Endothelial cell of umbilical vein (primary cell): ENCODE measurements at places on chromosomes 4 and X. TPM values are rescaled to one million over a fixed set of nuclear protein-coding genes. Genes with fewer than 3 reads are reported as not detected.

- H3K27me3 ChIP-seq: no peaks in the 10 kb centered on the region
- H3K27ac ChIP-seq: no peak overlapping the region
- H3K4me1 ChIP-seq: no peaks in the 10 kb centered on the region
- no peaks in the 10 kb centered on the region for H3K36me3 ChIP-seq
- DNase-seq: no peak
Observed at GRCh38 chr4:148097801-148098200, 344.4 kb downstream of the NR3C2 start.

- H3K4me3 ChIP-seq: no peak overlapping the region
- DNase-seq: peak; percentile 64
- H3K27ac ChIP-seq: peak overlapping the region; percentile 49
- peaks cover 22% of the 10 kb centered on the region for H3K36me3 ChIP-seq
- H3K27me3 ChIP-seq: no peaks in the 10 kb centered on the region
Observed at GRCh38 chr4:2958446-2958845, 4.8 kb downstream of the NOP14 start.

DNA sequence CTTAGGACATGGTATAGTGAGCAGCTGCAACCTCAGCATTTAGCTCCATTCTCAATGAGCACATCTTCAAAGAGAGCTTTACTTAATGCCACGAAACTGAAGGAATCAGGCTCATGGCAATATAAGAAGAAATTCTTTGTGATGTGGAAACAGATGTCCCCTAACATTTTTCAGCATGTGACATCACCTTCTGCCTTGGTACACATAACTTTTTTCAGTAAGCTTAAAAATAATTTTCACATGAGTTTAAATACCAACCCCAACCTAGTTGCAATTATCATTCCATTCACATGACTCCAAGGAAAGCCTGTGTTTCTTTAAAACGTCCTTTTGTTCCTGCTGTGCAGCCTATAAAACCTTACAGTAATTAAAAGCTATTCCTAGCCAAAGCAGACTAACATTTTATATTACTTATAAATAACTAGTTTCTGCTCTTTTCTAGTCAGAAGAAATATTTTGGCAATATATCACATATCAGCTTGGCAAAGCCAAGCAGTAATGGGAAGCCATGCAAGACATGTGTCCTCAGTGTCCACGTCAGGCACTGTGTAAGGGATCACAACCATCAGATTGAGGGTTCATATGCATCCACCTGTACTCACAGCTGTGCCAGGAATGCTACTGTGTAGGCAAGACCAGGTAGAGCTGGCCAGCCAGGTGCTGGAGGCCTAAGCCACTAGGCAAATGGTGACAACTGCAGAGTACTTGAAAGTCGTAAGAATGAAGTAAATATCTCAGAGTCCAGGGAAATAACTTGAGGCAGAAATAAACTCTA is 466.6 kb downstream of the INPP4B start:
- H3K27me3 ChIP-seq: no peaks in the 10 kb centered on the region
- no peak overlapping the region for H3K4me3 ChIP-seq
- H3K4me1 ChIP-seq: no peaks in the 10 kb centered on the region
- peak; percentile 26 for DNase-seq
- H3K36me3 ChIP-seq: no peaks in the 10 kb centered on the region
- H3K27ac ChIP-seq: no peak overlapping the region

DNA sequence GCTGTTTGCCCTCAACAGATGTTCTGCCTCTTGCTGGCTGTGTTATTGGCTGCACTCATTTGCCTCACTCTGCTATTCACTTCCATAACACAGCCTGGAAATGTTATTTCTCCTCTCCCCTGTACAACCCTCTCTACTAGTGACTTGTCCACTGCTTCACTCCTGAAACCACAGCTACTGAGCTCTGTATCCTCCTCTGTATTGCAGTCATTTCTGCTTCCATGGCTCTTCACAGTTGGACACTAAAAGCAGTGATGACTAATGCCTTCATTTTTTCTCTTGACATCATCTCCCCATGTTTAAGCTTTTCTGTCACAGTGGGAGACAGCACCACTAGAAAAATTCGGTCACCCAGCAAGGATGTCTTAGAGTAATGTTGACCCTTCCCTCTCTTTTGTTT is 123.0 kb upstream of the PPP1R2C start:
- H3K27ac ChIP-seq: no peak overlapping the region
- no peaks in the 10 kb centered on the region for H3K36me3 ChIP-seq
- no peak for DNase-seq
- no peaks in the 10 kb centered on the region for H3K27me3 ChIP-seq
- no peak overlapping the region for H3K4me3 ChIP-seq

DNA sequence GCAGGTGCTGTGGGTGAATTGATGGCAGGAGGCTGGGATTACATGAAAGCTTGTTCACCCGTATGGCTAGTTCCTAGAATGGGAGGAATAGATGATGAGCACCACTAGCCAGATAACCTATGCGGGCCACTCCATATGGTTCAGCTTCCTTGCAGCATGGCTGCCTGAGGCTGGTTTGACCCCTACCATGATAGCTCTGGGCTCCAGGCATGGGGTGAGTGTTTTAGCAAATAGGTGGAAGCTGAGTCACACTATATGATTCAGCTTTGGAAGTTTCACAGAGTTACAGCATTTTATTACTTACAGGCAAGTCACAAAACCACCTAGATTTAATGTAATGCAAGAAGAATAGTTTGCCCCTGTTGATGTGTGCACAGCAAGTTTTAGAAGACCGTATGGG is 603.2 kb downstream of the STIM2 start:
- H3K4me3 ChIP-seq: no peak overlapping the region
- H3K36me3 ChIP-seq: no peaks in the 10 kb centered on the region
- no peak overlapping the region for H3K27ac ChIP-seq

GRCh38 chr4:79455216-79455615 is 47.2 kb upstream of the GK2 start:
- DNase-seq: no peak
- no peaks in the 10 kb centered on the region for H3K27me3 ChIP-seq
- no peak overlapping the region for H3K27ac ChIP-seq
- no peak overlapping the region for H3K4me3 ChIP-seq
- H3K4me1 ChIP-seq: no peaks in the 10 kb centered on the region

GRCh38 chrX:151363316-151363715 is 33.7 kb upstream of the VMA21 start:
- no peaks in the 10 kb centered on the region for H3K27me3 ChIP-seq

DNA sequence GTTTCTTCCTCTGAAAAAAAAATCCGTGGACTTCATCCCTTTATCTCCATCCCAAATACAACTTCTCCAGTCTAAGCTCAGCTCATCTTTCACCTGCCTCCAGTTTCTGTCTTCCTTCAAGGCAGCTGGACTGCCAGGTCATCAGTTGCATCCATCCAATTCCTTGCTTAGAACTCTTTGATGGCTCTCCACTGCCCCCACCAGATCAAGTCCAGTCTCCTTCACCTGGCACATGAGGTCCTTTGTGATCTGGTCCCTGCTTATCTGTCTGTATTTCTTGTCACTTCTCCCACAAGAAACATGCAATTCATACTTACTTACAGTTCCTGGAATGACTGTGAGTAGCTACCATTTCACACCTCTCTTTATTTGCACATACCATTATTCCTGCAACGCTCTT is 33.8 kb downstream of the OTUD6A start:
- H3K36me3 ChIP-seq: no peaks in the 10 kb centered on the region
- H3K4me1 ChIP-seq: no peaks in the 10 kb centered on the region
- DNase-seq: peak; percentile 31
- no peaks in the 10 kb centered on the region for H3K27me3 ChIP-seq

- H3K4me1 ChIP-seq: no peaks in the 10 kb centered on the region
- H3K27me3 ChIP-seq: peaks cover 9% of the 10 kb centered on the region
- H3K36me3 ChIP-seq: no peaks in the 10 kb centered on the region
- H3K27ac ChIP-seq: no peak overlapping the region
- H3K4me3 ChIP-seq: no peak overlapping the region
Observed at GRCh38 chr4:55826986-55827385, 7.4 kb downstream of the EXOC1L start.

DNA sequence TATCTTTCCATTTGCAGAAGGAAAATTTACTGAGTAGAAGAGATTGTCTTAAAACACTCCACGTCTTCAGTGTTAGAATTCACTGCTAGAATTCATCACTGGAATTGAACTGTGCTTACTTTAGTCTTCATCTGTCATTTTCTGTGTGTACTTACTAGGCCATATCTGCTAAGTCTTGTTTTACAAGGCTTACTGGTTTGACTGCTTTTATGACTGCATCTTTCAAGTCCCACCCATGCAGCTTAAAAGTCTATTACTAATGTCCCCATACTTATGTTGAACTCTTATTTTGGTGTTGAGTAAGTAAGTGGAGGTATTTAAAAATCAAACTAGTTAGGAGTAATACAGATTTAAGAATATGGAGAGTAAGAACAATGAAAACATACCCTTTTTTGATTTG is 14.6 kb downstream of the CLCN3 start:
- H3K36me3 ChIP-seq: peaks cover 2% of the 10 kb centered on the region
- no peaks in the 10 kb centered on the region for H3K27me3 ChIP-seq

PFKFB1 gene
- 0.16 and 0.20 TPM in 2 replicates for total RNA-seq

RPL34 gene
- total RNA-seq: 1,114 and 1,139 TPM in 2 replicates

DNA sequence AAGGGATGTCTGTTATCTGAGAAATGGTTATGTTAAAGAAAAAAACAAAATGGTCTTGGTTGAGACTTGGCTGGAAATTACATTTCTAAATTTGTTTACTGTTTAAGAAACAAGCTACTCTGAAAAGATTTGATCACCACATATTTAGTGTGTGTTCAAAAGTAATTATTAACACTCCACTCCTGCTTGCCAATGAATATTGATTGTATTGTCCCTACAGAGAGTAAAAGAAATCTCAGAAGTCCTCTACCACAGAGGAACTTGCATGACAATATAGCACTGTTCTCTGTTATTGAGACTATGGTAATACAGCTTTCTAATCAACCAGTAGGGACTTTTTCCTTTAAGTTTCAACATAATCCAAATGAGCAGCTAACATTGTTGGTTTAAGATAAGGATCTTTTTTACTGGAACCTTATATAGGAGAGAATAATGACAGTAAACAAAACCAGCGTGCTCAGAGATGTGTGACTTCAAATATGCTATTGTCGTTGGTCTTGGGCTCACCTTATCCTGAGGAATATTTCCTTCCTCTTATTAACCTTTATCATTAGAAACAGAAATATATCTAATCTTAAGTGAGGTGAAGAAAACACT is 47.6 kb downstream of the CXCL13 start:
- no peak overlapping the region for H3K27ac ChIP-seq
- DNase-seq: no peak
- peaks cover 2% of the 10 kb centered on the region for H3K27me3 ChIP-seq

DNA sequence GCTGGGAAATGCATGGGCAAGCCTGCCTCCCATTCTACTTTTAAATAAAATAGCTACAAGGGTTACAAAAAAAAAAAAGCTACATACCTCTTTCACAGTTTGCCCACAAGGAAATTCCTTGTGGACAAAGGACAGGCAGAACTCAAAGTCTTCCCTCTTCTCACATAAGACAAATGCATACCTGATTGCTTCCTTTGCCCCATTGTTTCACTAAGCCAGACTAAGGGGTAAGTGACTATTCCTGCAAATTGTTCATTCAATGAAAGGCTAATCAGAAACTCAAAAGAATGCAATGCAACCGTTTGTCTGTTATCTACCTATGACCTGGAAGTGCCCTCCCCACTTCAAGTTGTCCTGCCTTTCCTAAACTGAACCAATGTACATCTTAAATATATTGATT is 780.6 kb downstream of the FAM133A start:
- no peaks in the 10 kb centered on the region for H3K36me3 ChIP-seq
- H3K4me3 ChIP-seq: no peak overlapping the region
- no peaks in the 10 kb centered on the region for H3K4me1 ChIP-seq
- no peak for DNase-seq
- H3K27me3 ChIP-seq: no peaks in the 10 kb centered on the region
- H3K27ac ChIP-seq: no peak overlapping the region

SRPX gene
- 104 and 126 TPM in 2 replicates for total RNA-seq

DNA sequence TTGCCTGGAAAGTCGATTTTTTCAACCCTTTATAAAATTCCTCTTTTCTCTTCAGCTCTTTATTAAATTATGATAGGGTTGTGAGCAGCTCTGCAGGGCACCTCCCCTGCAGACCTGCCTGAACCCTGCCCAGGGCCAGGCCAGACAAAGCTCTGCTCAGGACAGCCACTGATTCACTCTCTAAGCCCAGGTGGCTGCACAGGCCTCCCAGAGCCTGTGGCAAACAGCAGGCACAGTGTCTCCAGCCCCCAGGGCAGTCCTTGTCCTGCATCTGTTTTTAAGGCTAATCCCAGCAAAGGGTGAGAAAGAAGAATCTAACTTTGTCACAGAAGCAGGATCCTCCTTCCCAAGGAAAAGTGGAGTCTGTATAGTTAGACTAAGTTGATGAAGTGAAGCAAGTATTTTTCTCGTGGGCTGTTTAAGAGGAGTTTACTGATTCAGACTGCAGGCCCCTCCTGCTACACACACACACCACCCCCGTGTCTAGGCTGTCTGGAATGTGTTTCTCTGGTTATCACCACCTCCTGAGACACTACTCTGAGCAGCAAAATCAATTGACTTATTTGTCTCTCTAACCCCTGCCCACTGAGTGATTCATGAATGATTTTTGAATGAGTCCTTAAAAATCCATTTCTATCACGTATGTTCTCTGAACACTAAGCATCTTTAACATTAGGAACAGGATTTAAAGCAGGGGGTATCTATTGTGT is 101.7 kb downstream of the CHIC2 start:
- H3K36me3 ChIP-seq: no peaks in the 10 kb centered on the region
- H3K27ac ChIP-seq: no peak overlapping the region
- DNase-seq: no peak

DNA sequence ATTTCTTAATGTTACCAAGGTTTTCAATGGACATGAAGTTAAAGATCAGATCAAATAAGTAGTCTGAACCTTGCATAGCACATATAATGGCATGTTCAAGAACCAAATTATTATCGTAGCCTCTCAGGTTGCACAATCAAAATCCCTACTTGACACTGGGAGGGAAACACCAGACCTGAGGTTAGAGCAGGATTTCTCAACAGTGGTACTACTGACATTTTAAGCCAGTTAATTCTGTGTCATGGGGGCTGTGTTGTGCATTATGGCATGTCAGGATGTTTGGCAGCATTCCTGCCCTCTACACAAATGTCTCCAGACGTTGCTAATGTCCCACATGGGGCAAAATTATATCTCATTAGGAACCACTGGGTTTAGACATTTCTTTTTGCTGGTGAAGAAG is 20.8 kb downstream of the RLIM start:
- no peak overlapping the region for H3K27ac ChIP-seq
- peaks cover 2% of the 10 kb centered on the region for H3K36me3 ChIP-seq
- H3K4me1 ChIP-seq: no peaks in the 10 kb centered on the region
- H3K27me3 ChIP-seq: no peaks in the 10 kb centered on the region
- no peak for DNase-seq
- H3K4me3 ChIP-seq: no peak overlapping the region

DNA sequence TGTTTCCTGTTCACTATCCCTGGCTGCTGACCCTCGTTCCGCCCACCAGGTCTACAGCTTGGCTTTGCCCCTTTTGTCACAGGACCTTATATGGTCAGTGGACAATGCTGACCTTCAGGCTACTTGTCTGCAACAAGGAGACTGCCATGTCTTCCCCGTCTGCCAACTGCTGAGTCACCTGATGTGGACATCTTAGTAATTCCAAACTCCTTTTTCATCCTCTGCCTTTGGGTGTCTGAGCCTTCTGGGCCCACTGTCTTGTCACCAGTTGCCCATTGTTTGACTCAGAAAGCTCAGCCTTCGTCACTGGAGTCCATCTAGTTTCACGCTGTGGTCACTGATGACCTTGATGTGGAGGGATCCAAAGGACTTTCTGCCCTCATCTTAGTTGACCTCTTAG is 30.2 kb downstream of the GPRIN3 start:
- H3K27me3 ChIP-seq: no peaks in the 10 kb centered on the region
- no peaks in the 10 kb centered on the region for H3K36me3 ChIP-seq
- H3K4me3 ChIP-seq: no peak overlapping the region
- DNase-seq: no peak

ZNF630 gene
- total RNA-seq: 1.5 and 1.6 TPM in 2 replicates
